ENCODE measurements at places on chromosomes 1 and 21.

DNA sequence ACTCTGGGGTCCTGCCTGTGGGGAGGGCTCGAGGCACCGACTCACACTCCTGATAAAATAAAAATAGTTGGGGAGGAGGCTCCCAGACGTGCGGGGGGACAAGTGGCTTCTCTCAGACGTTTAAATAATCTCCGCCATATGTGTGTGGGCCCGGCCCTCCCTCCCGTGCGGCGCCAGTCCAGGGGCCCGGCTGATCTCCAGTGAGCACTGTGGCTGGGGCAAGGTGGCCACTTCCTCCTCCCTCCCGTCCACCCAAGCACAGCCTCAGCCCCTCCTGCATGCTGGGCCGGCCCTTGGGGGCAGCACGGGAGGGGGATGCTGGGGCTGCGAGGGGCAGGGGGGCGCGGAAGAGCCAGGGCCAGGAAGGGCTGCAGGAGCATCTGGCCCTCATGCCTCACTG lies 4.0 kb upstream of the PLCH2 start:
- no peak for ATAC-seq

DNA sequence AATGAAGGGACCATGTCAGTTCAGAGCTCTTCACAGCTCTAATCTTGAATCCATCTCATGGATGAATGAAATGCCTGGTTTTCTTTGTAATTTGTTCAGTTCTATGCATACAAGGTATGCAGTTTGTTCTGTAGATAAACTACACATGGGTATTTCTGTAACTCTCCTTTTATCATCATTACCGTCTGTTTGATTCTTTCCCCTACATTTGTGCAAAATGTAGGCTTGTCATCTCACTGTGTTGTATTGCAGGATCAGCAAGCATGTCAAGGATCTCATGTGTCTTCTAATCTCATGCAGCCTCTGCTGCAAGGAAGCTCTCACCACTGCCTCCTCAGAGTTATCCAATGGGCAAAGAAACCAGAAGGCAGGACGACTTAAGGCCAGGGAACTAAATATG lies 79.3 kb downstream of the OLFML2B start:
- no peak for ATAC-seq

- no peak for ATAC-seq
Observed at GRCh38 chr1:29668551-29669157, 432.3 kb downstream of the PTPRU start.

- peak; percentile 96 for ATAC-seq
Observed at GRCh38 chr1:67285780-67286488, 21.7 kb upstream of the IL12RB2 start.

- peak; percentile 86 for ATAC-seq
Observed at GRCh38 chr21:34845521-34846451, 177.0 kb downstream of the CLIC6 start.

DNA sequence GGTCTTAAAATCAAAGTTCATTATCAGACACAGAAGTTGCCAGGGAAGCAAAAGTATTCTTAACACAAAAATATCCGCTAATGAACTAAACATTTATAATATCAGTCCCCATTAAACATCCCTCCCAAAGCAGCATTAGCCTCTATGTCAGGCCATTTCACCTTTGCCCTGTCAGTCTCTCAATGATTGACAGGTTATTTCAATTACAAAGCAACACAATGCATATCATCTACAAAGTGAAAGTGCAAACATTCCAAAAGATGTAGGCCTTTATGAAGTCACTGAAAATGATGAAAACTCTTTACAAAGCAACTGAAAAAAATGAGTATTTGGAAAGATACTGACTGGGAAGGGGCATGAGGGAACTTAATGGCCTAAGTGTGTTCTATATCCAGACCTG lies 14.1 kb downstream of the ENAH start:
- ATAC-seq = no peak

DNA sequence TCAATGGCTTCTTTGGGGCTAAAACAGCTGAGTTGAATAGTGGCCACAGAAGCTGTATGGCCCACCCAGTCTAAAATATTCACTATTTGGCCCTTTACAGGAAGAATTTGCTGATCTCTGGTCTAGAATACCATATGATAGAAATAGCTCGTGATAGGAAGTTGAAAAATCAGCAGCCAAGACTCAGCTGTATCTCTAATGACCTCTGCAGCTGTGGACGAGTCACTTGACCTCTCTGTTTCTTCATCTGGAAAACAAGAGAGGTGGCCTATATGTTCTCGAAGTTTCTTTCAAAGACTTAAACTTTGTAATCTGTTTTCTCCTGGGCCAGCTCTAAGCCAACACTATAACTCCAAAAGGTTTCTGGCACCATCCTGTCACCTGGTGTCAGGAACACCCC lies 129.2 kb downstream of the ZBTB18 start:
- no peak for ATAC-seq

DNA sequence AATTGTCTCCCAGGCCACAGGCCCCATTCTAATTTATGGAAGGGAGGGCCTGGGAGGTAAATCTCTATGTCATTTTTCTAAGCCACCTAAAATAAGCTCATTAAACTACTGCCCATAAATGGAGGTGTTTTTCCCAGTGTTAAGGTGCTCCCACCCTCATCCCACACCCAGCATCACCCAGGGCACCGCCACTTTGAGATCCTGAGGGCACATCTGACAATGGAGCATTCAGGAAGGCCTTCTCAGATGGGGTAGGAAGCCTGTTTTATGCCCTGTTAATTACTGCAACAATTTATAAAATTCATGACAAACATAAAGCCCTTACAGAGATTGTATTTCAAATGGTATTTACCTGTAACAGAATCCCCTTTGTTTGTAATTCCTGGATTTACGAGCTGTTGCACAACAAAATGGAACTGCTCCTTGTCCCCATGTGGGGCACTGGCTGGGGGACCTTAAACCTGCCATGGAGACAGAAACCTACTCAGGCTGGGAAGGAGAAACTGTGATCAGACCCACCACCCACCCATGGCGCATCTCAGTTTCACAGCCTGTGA lies 319.5 kb upstream of the USP24 start:
- no peak for ATAC-seq

DNA sequence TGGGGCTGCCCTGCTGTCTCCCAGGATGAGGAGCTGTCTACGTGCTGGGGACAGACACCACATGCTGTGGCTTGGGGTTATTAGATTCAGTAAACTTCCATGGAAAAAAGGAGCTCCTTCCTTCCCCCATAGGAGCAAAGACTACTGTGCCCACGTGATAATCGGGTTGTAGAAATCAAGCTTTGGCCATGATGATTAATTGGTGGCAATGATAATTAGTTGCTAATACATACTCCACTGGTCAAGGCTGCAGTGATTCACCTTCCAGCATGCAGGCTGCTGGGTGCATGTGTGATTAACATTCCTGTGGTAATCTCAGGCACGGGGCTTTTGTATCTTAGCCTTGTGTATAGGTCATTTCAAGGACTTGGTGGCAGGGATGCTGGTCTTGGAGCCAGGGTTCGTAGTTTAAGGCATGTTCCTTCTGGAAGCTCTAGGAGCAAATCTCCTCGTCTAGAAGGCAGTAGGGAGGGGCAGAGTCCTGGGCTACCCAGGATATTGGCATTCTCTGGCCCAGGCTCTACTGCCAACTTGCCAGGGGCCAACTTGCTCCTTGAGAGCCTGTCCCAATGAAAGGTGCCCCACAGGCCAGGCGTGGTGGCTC lies 41.4 kb downstream of the TMCO4 start:
- no peak for ATAC-seq

DNA sequence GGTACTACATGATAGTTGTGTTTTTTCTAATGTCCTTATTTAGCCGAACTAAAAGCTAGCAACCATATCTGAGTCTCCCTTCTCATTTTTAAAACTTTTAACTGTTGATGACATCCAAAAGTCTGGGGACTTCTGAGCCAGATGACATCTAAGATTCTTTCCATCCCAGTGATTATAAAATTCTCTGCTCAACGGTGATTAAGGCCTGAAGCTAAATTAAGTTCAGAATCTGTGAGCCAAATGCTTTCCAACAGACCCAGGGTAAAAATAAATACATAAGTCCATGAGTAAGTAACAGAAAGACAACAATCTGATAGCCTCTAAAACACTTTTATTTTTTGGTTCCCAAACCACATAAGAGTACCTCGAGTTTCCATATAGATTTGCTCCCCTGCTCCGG lies 13.1 kb upstream of the PTP4A2 start:
- ATAC-seq = no peak

DNA sequence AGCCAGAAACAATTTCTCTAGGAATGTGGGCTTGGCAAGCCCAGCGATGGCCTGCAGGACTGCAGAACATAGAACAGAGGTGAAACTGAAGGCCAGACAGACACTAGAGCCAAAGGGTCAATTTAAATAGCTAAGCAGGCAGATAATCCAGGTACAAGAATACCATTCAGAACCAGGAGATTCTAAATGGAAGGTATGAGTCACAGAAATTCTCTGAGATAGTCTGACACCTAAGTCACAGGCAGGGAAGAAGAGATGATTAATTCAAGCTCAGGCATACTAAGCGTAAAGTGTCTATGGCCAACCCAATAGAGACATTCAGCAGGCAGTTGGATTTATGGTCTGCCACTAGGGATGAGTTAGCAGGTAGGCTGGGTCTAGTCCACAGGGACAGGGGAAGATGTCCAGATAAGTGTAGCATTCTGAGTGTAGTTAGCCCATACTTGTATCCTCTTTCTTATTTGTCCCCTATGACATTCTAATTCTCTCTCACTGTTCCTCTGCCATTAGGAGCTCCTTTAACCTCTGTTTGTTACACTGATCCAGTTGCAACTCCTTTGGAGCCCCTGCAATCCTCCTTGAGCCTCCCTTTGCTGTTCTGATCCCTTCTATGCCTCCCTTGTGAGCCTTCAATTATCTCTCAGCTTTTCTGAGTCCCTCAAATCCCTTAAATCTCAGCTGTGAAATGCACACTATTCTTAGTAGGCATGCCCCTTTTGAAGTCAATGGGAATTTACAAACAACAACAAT lies 383.8 kb downstream of the LMO4 start:
- ATAC-seq = no peak

DNA sequence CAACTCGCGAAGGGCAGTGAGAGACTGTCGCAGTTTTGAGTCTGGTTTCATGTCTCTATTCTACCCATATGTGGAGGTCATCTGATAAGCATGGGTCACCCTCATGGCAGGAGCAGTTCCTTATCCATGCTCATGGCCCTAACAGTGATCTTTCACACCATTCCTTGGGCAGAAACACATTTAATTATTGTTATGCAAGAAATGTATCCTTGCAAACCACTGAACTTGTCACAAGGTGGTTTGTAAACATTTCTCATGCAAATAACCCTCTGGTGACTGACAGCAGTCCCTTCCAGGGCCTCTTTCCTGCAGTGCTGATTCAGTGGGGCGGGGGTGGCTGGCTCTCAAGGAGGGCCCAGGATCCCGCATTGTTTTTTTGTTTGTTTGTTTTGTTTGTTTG lies 421.4 kb upstream of the RUNX1 start:
- no peak for ATAC-seq

DNA sequence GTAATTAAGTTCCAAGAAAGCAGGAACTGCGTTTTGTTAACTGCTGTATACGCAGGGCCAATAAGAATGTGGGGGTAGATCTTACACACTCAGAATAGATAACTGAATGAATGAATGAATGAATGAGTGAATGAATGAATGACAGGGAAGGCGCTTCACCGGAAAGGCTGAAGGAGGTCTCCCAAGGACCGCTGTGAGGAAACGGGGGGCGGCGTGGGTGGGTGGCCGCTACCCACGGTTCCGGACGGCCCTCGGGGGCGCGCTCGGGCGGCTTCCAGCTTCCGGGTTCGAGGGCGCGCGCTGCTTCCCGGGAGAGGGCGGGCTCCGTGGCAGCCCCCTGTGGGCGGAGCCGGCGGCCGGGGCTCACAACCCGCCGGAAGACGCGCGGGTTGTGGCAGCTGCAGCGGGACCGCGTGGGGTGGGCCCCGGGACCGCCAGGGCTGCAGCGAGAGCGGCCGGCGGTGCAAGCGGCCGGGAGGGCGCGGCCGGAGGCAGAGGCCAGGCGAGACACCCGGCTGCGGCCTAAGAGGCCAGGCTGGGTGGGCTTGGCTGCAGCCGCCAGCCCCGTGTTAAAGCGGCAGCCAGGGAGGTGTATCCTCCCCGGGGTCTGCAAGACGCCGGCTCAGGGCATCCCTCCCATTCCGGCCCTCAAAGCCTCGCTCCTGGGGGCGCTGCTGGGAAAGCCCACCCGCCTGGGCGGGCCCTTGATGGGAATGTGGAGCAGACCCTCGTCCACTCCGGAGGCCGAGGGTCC lies at the start of gene ZFP69:
Gene ZFP69 (plus strand): TSS at position 367 of the 754 bp plus-strand sequence. CDS start 2,072 bp downstream, outside the sequence.
- peak; percentile 87 for ATAC-seq

GRCh38 chr21:45150638-45151131 lies 76.3 kb downstream of the ADARB1 start:
- ATAC-seq = no peak

DNA sequence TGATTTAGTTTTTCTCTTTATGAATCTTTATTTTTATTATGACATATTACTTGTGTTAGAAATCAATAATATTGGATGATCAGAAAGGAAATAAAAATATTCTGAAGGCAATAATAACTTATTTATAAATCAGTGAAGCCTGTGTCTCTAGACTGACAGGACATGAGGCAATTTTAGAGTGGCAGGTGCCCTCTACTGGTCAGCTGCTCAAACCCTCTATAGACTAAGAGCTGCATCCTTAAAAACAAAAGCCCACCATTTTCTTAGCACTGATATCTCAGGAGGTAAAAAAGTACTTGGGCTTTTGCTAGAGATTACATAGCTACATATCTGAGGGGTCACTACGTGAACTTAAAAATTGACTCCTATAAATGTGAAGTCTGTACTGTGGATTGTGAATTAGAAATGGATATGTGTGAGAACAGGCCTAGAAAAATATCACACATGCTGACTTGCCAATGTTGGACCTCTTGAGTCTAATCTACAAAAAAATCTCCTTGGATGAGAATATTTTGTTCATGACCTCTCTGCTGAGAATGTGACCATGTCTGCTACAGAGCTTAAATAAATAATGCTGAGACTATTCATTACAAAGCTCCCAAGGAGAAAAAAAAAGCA lies 597.9 kb upstream of the ADAMTS5 start:
- no peak for ATAC-seq

GRCh38 chr1:25051504-25051903 lies 121.4 kb upstream of the RUNX3 start:
- ATAC-seq = no peak

GRCh38 chr1:29275435-29275834 lies 39.1 kb downstream of the PTPRU start:
- ATAC-seq = no peak

DNA sequence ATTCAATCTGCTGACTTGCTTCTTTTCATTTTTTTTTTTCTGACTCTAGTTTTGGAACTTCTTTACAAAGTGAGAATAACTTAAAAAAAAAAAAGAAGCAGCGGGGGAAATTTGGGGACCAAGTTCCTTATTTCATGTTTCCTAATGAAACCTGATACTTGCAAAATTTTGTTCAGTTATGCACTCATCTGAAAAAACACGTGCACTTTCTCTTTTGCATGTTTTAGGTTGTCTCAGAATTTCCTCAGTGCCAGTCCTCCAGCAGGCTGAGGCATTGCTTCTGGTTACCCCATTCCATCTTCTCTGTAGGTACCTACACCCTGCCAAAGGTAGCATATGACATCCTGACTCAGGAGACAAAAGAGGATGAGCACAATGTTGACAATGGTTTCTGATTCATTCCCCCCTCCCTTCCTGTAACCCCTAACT lies 299.7 kb downstream of the GRIK1 start:
- ATAC-seq = no peak
